Spleen (tissue), 13 donors: ENCODE measurements at places on chromosomes 1 and 21.

GRCh38 chr1:61692155-61692800 lies 32.7 kb downstream of the TM2D1 start:
- no peak for DNase-seq

DNA sequence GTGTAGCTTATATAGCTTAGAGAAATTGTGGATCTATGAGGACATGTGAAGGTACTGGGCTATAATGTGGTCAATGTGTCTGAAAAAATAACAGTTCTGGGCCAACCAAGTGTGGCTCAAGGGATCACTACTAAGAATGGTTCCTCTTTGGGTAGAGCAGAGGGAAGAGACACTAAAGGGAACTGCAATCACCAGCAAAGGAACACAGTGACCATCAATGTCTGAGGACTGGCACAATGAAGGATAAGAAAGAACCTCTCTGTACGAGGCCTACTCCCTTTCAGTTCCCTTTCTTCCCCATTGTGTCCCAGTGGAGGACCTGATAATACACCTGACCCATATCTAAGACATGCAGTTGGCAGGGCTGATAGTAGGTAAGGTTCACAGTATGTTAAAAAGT lies 89.9 kb upstream of the JAK1 start:
- no peak for DNase-seq

DNA sequence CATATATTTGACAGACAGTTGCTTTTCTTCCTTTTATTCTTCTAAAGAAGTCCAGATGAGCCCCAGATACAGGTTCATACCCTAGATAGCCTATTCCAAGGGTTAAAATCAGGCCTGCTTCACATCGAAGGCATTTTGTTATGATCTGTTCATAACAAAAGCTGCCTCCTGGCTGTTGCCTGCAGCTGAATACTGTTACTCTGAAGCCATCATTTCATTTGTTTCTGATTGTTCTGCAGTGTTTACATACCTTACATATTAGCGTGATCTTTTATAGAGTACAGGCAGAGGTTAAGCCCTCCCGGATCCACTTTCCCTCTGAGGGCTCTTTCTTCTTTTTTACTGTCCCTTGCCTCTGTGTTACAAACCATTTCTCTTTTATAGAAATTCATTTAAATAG lies 219.0 kb upstream of the HOOK1 start:
- no peak for DNase-seq

DNA sequence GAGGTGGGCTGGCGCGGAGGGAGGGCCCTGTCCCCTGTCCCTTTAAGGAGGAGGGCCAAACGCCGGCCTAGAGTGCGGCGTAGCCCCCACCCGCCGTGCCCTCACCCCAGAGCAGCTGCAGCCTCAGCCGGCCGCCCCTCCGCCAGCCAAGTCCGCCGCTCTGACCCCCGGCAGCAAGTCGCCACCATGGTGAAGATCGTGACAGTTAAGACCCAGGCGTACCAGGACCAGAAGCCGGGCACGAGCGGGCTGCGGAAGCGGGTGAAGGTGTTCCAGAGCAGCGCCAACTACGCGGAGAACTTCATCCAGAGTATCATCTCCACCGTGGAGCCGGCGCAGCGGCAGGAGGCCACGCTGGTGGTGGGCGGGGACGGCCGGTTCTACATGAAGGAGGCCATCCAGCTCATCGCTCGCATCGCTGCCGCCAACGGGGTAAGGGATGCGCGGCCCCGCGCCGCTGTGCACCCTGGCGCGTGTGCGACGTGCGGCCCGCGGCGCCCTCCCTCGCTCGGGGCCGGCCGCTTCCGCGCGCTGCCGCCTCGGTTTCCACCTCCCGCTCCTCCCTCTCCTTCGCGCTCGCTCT lies at the start of gene PGM1:
Gene PGM1 (plus strand): TSS at position 109 of the 583 bp plus-strand sequence. CDS start 78 bp downstream, at position 187.
- peak; percentile 96 for DNase-seq

DNA sequence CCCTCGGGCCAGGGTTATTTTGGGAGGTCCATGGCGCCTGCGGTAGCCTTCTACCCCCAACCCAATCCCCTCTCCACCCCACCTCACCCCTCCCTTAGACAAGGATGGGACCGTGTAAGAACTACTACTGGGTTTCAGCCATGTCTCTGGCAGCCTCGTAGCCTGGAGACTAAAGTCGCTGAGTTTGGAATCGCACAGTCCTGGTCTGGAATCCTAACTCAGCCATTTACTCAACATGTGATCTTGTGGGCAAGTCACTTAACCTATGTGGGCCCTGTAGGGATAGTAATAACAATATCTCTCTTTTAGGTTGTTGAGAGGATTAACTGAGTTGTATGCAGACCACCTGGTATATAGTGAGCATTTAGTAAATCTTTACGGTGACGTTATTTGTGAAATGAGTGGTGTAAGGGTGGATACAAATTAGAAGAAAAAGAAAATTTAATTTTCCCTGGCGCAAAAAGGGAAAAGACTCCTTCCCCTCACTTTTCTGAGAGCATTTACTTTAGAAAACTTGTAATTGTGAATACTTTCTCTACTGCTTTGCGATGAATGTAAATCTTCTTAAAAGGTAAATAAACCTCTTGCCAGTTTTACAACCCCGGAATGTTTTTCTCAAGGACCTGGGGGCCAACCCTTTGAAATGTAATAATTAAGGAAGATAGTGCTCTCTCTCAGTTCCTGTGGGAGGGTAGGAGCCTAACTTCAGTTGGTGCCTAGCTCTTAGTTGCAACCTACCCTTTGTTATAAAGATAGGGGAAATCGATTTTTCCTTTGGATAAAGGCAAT lies 615 bp upstream of the MRPS15 start:
- DNase-seq, result peak; percentile 2
